ENCODE measurements at places on chromosomes 5 and 9. TPM values are rescaled to one million over a fixed set of nuclear protein-coding genes. Genes with fewer than 3 reads are reported as not detected.

DNA sequence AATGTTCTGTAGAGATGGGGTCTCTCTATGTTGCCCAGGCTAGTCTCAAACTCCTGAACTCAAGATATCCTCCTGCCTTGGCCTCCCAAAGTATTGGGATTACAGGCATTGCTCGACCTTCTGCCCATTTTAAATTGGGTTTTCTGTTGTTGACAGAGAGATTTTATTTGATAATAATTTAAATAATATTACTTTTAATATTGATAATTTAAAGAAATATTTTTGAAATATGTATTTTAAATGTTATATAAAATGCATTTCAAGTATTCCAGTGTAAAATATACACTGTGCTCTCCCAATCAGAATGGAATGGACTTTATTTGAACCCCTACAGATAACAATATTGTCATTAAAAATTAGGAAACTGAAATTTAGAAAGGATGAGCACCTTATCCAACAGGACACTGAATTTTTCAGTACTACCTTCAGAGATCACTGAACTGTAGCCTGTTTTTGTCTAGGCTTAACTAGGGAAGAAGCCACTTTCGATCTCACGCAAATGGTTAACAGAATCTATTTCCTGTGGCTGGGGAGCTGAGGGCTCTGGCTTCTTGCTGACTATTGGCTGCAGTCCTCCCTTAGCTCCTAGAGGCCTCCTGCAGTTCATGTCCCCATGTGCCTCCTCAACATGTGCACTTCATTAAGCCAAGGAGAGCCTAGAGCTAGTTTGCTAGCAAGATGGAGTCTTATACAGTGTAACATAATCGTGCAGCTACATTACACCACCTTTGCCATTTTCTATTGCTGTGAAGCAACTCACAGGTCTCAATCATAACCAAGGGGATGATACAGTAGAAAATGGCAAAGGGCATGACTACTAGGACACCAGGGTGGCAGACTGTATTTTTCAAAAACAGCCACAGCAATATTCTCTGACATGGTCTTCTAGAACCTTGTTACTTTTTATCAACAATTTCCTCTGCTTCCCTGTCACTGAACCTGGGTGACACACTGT lies 150.0 kb downstream of the CDC42SE2 start:
- DNase-seq = no peak

The NFIB gene
- total RNA-seq = 0.42 TPM

The GPR150 gene
- 0.53 TPM for total RNA-seq

The SHISAL2B gene
- total RNA-seq = not detected
